ENCODE measurements at places on chromosomes 1 and 21. TPM values are rescaled to one million over a fixed set of nuclear protein-coding genes. Genes with fewer than 3 reads are reported as not detected.

The VSIG8 gene
- total RNA-seq: not detected

DNA sequence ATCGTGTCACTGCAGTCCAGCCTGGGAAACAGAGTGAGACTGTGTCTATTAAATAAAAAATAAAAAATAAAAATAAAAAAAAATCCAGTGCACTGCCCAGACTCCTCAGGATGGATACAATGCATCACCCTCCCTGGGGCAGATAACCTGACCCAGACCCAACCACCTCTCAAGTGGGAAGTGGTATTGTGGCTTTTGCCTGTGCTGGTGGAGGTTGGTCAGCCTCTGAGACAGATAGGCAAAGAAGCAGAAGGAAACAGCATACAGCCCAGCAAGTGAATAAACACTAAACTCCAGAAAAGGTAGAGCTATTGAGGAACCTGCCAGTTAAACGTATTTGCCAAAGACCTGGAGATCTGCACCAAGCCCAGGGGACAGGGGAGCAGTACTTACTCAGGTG lies 22.0 kb downstream of the HHIPL2 start:
- DNase-seq: no peak
- H3K36me3 ChIP-seq: no peaks in the 10 kb centered on the region
- H3K27me3 ChIP-seq: no peaks in the 10 kb centered on the region
- no peaks in the 10 kb centered on the region for H3K4me1 ChIP-seq

The OLIG2 gene
- 0.04 TPM for total RNA-seq

- H3K27me3 ChIP-seq: no peaks in the 10 kb centered on the region
- H3K27ac ChIP-seq: no peak overlapping the region
- no peak for DNase-seq
- H3K36me3 ChIP-seq: no peaks in the 10 kb centered on the region
- no peak overlapping the region for H3K4me3 ChIP-seq
These were observed 710.0 kb upstream of the PTBP2 start for GRCh38 chr1:96011606-96012005.

The DR1 gene
- total RNA-seq: 49.9 TPM

DNA sequence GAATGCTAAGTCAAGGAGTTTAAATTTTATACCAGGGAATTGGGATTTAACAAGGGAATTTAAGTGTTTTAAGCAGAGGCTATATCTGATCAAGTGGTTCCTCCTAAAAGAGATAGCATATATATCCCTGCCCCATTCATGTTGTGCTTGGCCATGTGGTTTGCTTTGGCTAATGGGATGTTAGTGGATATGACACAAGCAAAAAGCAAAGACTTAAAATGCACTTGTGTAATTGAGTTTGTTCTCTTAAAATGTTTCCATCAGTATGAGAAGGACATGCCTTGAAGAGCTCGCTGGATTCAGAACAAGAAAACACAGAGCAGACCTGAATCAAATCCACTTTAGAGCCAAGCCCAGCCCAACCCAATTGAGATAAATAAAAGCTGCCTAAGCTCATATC lies 22.4 kb downstream of the C1orf87 start:
- no peak for DNase-seq
- no peaks in the 10 kb centered on the region for H3K4me1 ChIP-seq
- H3K36me3 ChIP-seq: no peaks in the 10 kb centered on the region
- H3K4me3 ChIP-seq: no peak overlapping the region
- no peaks in the 10 kb centered on the region for H3K27me3 ChIP-seq

DNA sequence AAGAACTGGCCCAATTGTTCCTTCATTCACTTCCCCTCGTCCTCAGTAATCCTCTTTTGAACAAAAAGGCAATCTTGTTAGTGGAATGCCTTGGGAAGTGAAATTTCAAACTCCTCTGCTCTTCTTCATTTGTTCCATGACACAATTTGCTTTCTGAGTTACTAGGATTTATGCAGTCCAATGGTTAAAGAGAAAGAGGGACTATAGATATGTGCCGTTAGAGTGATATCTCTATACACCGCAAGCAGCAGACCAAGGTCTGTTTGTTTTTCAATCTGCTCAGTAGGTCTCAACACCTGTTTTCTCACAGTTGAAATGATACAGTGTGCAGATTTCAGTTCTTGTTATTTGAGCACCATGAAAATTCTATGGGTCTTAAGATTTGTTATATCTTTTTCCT lies 244.0 kb downstream of the DNM3 start:
- H3K36me3 ChIP-seq: no peaks in the 10 kb centered on the region
- H3K4me1 ChIP-seq: peaks cover 3% of the 10 kb centered on the region
- peak; percentile 60 for DNase-seq
- no peaks in the 10 kb centered on the region for H3K27me3 ChIP-seq
- H3K27ac ChIP-seq: peak overlapping the region; percentile 56

GRCh38 chr1:27539901-27540861 lies 50.2 kb upstream of the WASF2 start:
- no peaks in the 10 kb centered on the region for H3K27me3 ChIP-seq
- no peak for DNase-seq
- H3K4me1 ChIP-seq: peaks cover 66% of the 10 kb centered on the region
- H3K4me3 ChIP-seq: no peak overlapping the region

- no peak overlapping the region for H3K4me3 ChIP-seq
- H3K36me3 ChIP-seq: no peaks in the 10 kb centered on the region
- no peak overlapping the region for H3K27ac ChIP-seq
- H3K27me3 ChIP-seq: peaks cover 86% of the 10 kb centered on the region
These were observed 11.4 kb downstream of the SAMD11 start for GRCh38 chr1:934991-935750.

DNA sequence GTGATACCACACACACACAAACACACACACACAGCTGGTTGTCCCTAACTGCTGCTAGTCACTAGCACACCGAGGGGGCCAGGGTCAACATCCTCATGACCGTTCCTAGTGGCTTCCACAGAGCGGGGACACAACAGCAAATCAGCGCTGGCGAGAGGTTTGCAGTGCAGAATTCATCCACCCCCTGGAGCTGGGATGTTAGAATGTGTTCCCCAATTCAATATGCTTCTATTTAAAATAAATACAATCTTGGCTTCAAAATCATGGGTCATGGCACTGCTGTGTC lies 16.2 kb upstream of the C2CD2 start:
- H3K36me3 ChIP-seq: no peaks in the 10 kb centered on the region
- H3K4me1 ChIP-seq: peaks cover 10% of the 10 kb centered on the region
- no peaks in the 10 kb centered on the region for H3K27me3 ChIP-seq
- H3K27ac ChIP-seq: no peak overlapping the region
- DNase-seq: no peak

DNA sequence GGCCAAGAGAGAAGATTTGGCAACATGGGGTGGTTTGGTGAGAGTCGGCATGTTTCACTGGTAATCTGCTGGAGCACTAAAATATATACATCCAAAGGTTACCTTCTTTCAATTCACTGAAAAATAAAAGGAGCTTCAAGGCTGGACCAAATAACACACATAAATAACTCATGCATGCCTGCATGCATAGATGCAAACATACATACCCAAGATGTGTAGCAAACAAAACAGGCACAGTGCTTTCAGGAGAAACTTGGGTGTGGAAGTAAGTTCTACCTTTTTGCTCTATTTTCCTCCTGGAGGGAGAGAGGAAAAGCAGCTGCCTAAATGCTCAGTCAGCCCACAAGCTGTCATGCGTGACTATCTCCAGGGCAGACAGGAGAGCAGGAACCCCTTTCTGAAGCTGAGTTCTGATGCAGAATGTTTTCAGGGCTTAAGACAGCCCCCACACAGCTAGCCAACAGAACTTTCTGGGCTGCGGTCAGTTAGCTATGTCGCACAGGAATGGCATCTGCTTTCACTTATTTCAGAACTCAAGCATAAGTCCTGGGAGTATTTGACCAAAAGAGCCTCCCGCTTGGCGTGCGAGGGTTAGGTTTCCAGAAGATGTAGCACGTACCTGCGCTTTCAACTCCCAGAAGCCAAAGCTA lies 166.2 kb downstream of the TOMM20 start:
- peak; percentile 94 for DNase-seq
- H3K4me1 ChIP-seq: peaks cover 52% of the 10 kb centered on the region
- no peak overlapping the region for H3K4me3 ChIP-seq
- H3K27ac ChIP-seq: peak overlapping the region; percentile 87
- no peaks in the 10 kb centered on the region for H3K36me3 ChIP-seq

The KCNN3 gene
- total RNA-seq: 5.1 TPM

The RAB25 gene
- not detected for total RNA-seq

The GJB5 gene
- total RNA-seq: not detected

DNA sequence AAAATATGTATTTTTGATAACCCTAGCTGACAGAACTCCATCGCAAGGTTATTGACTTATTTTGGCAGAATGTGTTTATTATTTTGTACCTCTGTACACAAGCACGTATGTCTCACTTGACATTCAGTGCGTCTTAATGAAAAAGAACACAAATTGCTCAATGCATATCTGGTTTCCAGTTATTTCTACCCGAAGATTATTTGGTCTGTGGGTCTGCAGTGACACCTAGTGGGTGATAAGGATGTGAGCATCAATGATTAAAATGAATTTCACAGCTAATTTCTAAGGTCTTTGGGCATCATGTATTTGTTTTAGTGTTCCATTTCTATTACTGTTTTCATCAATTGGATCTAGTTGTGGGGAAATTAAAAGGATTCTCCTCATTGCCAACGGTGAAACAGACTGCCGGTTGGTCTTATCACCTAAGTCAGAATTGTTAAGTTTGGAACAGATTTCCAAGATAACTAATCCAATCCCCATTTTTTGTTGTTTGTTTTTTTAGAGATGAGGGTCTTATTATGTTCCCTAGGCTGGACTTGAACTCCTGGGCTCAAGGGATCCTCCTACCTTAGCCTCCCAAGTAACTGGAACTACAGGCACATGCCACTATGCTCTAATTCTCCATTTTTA lies 13.9 kb downstream of the DDX20 start:
- no peaks in the 10 kb centered on the region for H3K27me3 ChIP-seq
- peak; percentile 80 for DNase-seq
- H3K27ac ChIP-seq: no peak overlapping the region
- no peak overlapping the region for H3K4me3 ChIP-seq

GRCh38 chr1:20998826-20999225 lies 177.9 kb downstream of the EIF4G3 start:
- no peaks in the 10 kb centered on the region for H3K27me3 ChIP-seq
- no peak overlapping the region for H3K4me3 ChIP-seq
- peaks cover 2% of the 10 kb centered on the region for H3K4me1 ChIP-seq
- no peak overlapping the region for H3K27ac ChIP-seq

The OR2AK2 gene
- not detected for total RNA-seq

- H3K27me3 ChIP-seq: no peaks in the 10 kb centered on the region
- no peaks in the 10 kb centered on the region for H3K4me1 ChIP-seq
- no peak within 1 kb of the TSS for H3K27ac ChIP-seq
- no peak for DNase-seq
- no peaks in the 10 kb centered on the region for H3K36me3 ChIP-seq
These were observed at the start of gene LCE6A for GRCh38 chr1:152842556-152842955. Gene LCE6A (plus strand): TSS chr1:152842856. CDS start chr1:152843521, 665 bp downstream.

The U2AF1 gene
- total RNA-seq: 10.2 TPM

The C1QB gene
- 18.5 TPM for total RNA-seq

- no peaks in the 10 kb centered on the region for H3K27me3 ChIP-seq
- no peak for DNase-seq
- no peak overlapping the region for H3K4me3 ChIP-seq
These were observed 20.0 kb upstream of the CD101 start for GRCh38 chr1:116981521-116982037.

DNA sequence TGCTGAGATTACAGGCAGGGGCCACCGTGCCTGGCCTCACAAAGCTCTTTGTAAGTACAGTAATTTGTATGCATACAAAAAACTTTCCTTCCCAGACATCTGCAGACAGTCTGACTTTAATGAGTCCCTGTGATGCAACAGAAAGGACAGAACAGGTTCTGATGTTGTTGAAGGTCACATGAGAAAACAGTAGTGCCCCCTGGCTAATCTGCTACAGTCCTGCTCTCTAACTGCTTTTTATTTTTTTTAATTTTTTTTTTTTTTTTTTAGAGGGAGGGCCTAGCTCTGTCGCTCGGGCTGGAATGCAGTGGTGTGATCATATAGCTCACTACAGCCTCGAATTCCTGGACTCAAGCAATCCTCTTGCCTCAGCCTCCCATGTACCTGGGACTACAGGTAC lies 36.7 kb downstream of the ACBD3 start:
- no peak overlapping the region for H3K27ac ChIP-seq
- no peaks in the 10 kb centered on the region for H3K4me1 ChIP-seq
- H3K4me3 ChIP-seq: no peak overlapping the region
- DNase-seq: no peak
- no peaks in the 10 kb centered on the region for H3K27me3 ChIP-seq

The RAB7B gene
- 10.6 TPM for total RNA-seq

GRCh38 chr1:99228153-99228552 lies 36.1 kb upstream of the PLPPR4 start:
- no peak overlapping the region for H3K4me3 ChIP-seq
- H3K4me1 ChIP-seq: peaks cover 2% of the 10 kb centered on the region
- H3K27ac ChIP-seq: no peak overlapping the region
- H3K27me3 ChIP-seq: no peaks in the 10 kb centered on the region
- no peaks in the 10 kb centered on the region for H3K36me3 ChIP-seq
- no peak for DNase-seq

DNA sequence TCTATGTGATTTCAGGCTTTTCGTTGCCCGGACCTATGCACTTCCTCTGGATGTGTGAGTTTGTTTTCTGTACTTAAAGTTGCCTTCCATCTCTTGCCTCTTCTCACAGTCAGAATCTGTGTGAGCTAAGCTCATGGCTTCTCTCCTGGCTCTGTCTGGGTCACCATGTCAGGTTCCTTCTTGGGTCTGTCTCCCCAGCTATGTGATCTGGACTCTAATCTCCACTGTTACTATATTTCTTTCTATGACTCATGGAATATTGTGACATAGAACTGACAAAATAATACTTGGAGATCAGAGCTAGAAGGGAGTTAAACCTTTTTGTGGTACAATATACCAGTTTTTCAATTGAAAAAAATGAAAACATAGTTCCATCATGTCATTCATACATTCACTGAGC lies 172.7 kb upstream of the FGGY start:
- no peak for DNase-seq
- no peak overlapping the region for H3K4me3 ChIP-seq
- no peaks in the 10 kb centered on the region for H3K27me3 ChIP-seq
- H3K27ac ChIP-seq: no peak overlapping the region
- no peaks in the 10 kb centered on the region for H3K36me3 ChIP-seq
- H3K4me1 ChIP-seq: no peaks in the 10 kb centered on the region

The POGZ gene
- total RNA-seq: 37.7 TPM

The MAP3K21 gene
- total RNA-seq: 0.18 TPM

- H3K36me3 ChIP-seq: peaks cover 98% of the 10 kb centered on the region
- no peak for DNase-seq
- H3K4me3 ChIP-seq: no peak overlapping the region
- no peaks in the 10 kb centered on the region for H3K27me3 ChIP-seq
- H3K27ac ChIP-seq: no peak overlapping the region
These were observed 5.9 kb upstream of the A3GALT2 start for GRCh38 chr1:33326785-33327184.

The ZMPSTE24 gene
- total RNA-seq: 20.3 TPM

- DNase-seq: no peak
- no peaks in the 10 kb centered on the region for H3K4me1 ChIP-seq
- no peak overlapping the region for H3K27ac ChIP-seq
- no peaks in the 10 kb centered on the region for H3K36me3 ChIP-seq
- H3K4me3 ChIP-seq: no peak overlapping the region
These were observed 39.0 kb downstream of the PRMT2 start for GRCh38 chr21:46674430-46675007.

- H3K4me1 ChIP-seq: peaks cover 2% of the 10 kb centered on the region
- H3K27me3 ChIP-seq: peaks cover 10% of the 10 kb centered on the region
- H3K4me3 ChIP-seq: no peak overlapping the region
- no peaks in the 10 kb centered on the region for H3K36me3 ChIP-seq
- H3K27ac ChIP-seq: no peak overlapping the region
These were observed 103.8 kb upstream of the CASZ1 start for GRCh38 chr1:10900251-10900651.

The RHD gene
- total RNA-seq: 0.35 TPM

The HAO2 gene
- total RNA-seq: 0.13 TPM

The MYOC gene
- total RNA-seq: 9.7 TPM

GRCh38 chr1:194447636-194448035 lies 1261.2 kb upstream of the B3GALT2 start:
- H3K27ac ChIP-seq: no peak overlapping the region
- H3K4me1 ChIP-seq: no peaks in the 10 kb centered on the region
- no peak for DNase-seq
- no peaks in the 10 kb centered on the region for H3K36me3 ChIP-seq

Data from muscle of leg (tissue), 16 donors.